ENCODE measurements at places on chromosomes 7 and 10.

GRCh38 chr7:50552921-50553320 is 12.3 kb downstream of the DDC start:
- no peak for DNase-seq

GRCh38 chr7:69426705-69427104 is 171.6 kb upstream of the AUTS2 start:
- no peak for DNase-seq

GRCh38 chr10:48519481-48520183 is 85.2 kb downstream of the ARHGAP22 start:
- DNase-seq, result no peak

DNA sequence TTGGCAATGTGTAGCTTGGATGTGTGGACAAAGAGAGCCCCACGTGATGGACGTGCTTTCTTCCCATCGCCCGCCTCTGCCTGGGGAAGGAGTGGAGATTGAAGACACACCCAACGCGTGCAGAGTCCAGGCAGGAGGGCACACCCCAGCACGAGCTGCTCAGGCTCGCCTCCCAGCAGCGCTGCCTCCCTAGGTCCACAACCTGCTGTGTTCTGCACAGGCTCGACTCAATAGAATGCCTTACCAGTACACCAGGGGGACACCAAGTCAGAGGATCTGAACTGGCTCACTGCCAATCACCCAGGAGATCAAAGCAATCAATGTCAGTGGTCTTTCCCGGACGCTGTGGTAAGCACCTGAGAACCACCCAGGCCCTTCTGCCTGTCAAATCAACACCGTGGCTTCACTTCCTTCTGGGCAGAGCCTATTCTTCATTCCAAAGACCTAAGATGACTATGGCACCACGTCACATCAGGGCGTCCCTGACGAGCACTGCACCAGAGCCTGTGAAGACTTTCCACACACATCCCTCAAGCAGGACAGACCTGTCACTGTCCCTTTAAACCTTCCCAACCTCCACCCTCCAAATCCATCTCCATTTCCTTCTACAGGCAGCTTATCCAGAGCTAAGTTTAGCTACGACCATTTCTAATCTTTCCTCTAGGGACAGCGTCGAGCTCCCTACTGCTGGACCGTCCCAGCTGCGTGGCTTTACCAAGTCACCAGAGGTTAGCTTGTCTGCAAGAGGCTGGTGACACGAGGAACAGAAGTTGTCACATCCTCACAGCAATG is 72.3 kb downstream of the AMZ1 start:
- no peak for DNase-seq

- DNase-seq, result no peak
Observed at GRCh38 chr10:124656541-124656940, 87.6 kb downstream of the FAM53B start.

DNA sequence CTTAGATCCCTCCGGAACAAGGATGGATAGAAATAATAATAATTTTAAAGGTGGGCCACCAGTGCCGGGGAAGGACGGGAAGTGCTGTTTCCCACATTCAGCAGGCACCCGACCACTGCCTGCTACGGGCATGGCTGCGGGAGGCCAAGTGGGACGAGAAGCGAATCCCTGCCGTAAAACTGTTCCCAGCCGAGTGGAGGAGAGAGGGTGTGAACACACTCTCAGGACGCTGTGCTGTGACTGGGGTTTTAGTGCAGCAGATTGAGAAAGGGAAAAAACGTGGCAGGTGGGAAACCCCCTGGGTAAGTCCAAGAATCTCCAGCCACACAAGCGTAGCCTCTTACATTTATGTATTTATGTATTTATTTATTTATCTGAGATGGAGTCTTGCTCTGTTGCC is 158.8 kb downstream of the DNAJB6 start:
- DNase-seq, result no peak

- no peak for DNase-seq
Observed at GRCh38 chr10:62083412-62084267, 182.1 kb downstream of the ARID5B start.

DNA sequence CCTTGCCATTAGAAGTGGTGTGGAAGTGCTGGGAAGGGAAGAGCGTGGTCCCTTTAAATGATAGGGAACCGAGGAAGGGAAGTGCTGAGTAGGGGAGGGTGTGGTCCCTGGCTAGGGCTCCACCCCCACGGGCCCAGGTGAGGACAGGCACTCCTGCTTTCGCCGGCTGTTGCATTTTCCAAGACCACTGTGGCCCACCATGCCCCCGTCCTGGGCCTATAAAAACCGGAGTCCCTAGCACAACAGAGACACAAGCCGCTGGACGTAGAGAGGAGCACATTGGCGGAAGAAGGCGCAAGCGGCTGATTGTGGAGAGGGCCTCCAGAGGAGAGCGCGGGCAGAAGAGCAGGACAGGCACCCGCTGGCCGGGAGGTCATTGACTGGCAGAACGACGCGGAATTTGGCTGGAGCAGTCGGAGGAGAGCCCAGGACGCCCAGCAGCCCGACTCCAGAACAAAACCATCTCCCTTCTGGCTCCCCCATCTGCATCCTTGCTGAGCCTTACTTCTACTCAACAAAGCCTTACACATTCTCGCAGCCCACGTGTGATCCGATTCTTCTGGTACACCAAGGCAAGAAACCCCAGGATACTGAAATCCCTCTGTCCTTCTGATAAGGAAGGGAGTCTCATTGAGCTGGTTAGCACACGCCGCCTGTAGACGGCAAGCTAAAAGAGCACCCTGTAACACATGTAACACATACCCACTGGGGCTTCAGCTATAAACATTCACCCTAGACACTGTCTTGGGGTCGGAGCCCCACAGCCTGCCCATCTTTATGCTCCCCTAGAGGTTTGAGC is 146.2 kb upstream of the LYZL1 start:
- no peak for DNase-seq

GRCh38 chr10:6399231-6399741 is 180.8 kb downstream of the PRKCQ start:
- DNase-seq, result no peak

GRCh38 chr7:41629711-41630111 is 73.2 kb downstream of the INHBA start:
- no peak for DNase-seq

Data from amniotic stem cell (primary cell).